Naive thymus-derived CD4-positive, alpha-beta T cell (primary cell): ENCODE measurements at places on chromosomes 7 and 10.
A peak's percentile ranks its signal among the peaks of the same experiment; 100 is the strongest.

DNA sequence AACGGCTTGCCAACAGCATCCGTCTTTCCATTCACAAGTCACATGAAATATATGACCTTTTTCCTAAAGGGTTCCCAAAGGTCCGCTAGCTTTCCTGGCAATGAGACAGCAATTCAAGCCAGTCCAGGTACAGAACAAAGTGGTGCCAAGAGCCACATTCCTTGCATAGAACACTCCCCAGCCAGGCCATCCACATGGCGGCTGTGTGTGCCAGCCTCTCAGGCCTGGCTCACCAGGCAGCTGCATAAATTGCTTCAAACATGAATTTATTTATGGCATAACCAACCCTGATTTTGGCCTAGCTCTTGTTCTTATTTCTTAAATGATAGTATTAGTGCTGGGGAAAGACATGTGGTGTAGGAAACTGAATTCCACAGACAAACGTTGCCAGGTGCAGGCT, 63.7 kb upstream of the CREB5 start:
- no peak for DNase-seq

DNA sequence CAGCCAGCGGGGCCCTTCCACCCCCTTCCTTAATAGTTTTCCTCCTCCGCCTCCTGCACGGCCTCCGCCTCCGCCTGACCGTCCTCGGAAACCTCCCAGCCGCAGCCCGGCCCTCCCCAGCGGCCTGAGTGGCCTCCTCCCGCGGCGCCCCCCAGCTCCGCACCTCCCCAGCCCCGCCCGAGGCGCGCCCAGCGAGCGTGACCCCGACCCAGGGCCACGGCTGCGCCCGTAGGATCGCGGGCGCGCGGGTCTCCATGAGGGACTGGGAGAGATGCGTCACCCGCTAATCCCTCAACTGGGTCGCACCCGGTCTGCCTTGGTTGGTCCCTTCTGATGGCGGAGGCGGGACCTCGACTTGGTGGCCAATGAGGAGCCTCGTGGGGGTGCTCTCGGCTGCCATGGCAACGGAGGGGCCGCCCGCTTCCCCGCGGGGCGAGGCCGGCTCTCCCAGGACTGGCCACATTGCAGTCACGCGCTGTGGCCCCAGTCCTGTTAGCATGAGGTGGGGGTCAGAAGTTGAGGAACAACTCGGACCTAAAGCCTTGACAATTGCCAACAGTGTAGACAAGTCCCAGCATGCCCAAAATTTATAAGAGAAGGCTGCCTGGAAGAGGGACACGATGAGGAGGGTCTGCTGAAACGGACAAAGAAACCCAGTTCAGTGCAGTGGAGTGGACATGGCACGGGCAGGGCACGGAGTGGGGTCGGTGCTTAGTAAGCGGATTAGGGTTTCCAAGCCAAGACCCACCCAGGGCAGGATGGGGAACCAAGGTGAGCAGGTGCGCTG, 24.3 kb downstream of the DDIT4 start:
- DNase-seq = peak; percentile 68

- DNase-seq = no peak
Observed at GRCh38 chr10:24821986-24822385, 98.3 kb upstream of the ARHGAP21 start.

DNA sequence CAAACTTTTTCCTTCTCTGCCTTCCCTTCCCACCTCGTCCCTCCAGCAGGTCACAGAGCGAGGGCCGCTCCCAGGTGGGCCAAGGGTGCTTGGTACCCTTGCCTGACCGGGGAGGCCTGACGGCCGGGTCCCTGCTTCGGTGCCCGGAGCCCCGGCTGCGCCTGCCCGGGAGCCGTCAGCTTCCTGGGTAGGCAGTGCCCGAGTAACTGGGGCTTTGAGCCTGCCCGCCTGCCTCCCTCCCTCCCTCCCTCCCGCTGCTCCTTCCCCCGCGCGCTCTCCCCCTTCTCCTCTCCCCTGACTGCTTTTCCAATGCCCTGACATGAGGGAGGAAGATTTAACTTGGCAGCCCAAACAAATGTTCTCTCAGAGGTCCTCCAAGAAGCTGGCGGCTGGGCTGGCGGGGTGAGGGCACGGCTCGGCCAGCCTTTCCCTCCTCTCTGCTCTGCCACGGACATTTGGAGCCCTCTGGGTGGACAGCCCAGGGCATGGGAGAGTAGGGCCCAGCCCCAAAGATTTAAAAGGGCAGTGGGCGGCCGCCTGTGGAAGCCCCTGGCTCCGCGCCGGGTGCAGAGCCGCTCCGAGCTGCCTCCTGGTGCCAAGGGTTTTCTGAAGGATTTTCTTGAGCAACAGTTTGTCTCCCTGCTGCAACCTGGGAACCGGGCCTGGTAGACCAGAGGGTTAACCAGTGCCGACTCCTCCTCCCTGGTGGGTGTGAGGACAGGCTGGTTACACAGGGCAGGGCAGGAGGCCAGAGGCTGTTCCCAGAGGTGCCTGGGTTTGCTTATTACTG, 2.0 kb downstream of the ZMIZ1 start:
- DNase-seq = peak; percentile 22

GRCh38 chr7:47493976-47494911, 87.7 kb downstream of the TNS3 start:
- DNase-seq = no peak

- no peak for DNase-seq
Observed at GRCh38 chr7:40922316-40922670, 780.6 kb downstream of the INHBA start.

DNA sequence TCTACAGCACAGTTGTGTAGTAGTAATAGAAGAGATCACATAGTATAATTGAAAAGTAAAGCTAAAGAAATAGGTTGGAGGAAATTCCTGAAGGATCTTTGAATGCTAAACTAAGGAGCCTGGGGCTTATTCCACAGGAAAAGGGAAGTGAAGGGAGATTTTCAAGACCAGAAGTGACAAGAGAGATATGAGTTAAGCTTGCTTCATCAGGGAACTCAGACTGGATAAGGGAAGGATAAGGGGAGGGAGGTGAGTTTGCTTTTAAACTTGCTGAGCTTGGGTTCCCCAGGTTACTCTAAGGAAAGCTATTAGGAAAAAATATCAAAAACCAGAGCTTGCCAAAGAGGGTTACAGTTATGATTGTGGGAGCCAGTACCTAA, 182.4 kb downstream of the RAPGEF5 start:
- DNase-seq = no peak

DNA sequence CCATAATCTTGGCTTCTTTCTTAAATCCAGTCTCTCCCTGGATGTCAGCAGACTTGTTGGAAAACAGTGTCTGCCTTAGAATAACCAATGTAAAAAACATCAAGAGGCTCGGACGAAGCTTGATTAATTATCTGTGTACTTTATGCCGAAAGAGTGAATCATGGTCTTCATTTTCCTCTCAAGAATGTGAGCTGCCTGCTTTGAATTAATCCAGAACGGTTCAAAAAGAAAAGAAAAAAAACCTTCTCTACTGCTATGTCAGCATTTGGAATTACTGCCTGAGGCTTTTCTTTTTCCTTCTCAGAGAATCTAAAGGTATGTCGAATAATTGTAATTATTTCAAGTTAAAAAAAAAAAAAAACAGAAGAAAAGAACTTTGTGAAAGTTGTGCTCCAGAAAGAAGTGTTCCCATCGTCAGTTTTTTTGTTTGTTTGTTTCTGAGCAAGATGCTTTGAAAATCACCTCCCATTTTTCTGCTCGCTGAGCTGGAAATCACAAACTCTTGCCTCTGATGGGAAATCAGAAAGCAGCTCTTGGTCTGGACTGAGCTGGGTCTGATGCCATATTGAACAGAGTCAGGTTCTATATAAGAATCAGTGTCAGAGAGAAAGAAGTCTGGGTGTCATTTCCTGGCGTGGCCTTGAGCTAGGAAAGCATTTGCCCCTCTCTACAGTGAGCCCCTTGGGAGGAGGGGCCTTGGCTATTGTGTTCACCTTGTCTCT, 20.2 kb downstream of the PLPP4 start:
- DNase-seq = no peak
